ENCODE measurements at places on chromosomes 4 and X.

DNA sequence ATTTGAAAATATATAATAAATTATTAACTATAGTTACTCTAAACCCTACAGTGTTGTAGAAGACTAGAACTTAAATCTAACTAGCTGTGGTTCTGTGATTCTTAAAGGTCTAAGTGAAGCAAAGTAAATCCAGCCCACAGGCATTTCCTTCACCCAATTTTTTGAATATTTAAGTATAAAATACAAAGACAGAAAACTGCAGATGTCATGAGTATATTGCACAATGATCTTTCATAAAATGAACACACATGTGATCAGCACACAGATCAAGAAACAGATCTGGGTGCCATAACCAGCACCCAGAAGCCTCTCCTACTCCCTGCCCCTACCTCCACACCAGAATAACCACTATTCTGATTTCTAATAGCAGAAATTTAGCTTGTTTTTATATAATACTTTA is 82.9 kb downstream of the CAMK2D start:
- DNase-seq, result no peak

DNA sequence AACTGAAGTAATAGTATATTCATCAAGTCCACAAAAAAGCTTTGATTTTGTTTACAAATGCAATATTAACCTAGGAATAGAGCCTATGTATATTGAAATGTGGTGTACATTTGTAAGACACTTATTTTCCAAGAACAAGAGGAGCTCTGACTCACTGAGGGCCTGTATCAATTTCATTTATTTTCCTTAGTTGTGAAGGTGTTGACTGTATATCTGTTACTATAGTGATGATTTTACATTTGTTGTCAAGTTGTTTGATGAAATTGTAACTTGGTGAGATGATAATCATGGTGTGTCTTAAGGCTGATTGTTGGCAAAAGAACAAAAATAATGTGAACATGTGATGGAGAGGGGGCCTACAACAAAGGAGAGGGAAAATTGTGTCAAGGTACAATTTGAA is 274.9 kb upstream of the TEX13A start:
- no peak for DNase-seq

- no peak for DNase-seq
Measured at GRCh38 chrX:57565198-57565597, 26.6 kb upstream of the ZXDB start.

DNA sequence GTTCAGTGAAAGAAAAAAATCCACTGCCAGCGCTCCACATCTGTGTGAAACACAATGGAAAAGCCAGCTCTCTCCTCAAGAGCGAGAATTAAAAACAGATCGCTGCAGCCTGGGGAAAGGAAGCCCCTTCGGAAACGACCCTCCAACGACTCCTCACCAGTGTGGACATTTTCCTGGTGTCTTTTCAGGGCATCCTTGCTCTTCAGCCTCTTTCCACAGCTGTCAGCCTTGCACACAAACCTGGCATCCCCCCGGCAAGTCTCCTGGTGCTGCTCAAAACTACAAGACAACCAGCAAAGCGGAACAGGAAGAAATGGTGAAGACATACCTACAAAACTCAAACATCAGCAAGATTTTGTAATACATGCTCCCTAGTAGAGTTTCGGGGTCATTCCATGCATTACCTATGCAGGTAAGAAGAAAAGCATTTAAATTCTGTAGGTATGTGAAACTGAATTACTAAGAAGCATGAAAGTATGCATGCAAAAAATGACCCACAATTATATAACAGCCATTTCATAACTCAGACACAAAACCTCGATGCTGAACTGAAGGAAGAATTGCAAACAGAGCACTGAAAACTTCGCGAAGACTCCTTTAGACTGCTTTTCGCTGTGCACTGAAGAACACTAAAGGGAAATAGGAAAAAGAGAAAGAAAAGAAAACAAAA is 106.1 kb downstream of the PRDM5 start:
- peak; percentile 53 for DNase-seq

DNA sequence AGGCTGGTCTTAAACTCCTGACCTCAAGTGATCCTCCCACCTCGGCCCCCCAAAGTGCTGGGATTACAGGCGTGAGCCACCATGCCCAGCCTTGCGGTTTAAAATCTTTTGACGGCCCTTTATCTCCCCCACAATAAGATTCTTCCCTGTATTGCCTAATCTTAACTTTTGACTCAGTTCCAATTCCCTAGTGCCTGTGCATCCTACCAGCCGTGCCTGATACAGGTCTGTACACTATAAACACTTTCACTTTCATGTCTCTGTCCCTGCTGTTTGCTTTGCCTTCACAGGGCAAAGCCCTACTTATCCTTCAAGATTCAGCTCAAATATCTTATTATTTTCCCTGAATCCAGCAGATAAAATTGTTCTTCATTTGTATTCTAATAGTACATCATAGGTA is 74.6 kb downstream of the WDR44 start:
- DNase-seq, result no peak

DNA sequence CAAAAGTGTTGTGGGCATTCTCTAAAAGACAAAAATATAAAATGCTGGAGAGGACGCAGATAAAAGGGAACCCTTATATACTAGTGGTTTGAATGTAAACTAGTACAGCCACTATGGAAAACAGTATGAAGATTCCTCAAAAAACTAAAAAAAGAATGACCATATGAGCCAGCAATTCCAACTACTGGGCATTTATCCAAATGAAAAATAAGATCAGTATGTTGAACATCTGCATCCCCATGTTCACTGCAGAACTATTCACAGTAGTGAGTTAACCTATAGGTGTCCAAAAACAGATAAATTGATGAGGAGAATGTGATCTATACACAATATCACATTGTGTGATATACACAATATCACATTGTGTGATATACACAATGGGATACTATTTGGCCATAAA is 1615.3 kb downstream of the PCDH18 start:
- DNase-seq, result no peak

GRCh38 chrX:42619068-42619467 is 158.9 kb downstream of the PPP1R2C start:
- no peak for DNase-seq

DNA sequence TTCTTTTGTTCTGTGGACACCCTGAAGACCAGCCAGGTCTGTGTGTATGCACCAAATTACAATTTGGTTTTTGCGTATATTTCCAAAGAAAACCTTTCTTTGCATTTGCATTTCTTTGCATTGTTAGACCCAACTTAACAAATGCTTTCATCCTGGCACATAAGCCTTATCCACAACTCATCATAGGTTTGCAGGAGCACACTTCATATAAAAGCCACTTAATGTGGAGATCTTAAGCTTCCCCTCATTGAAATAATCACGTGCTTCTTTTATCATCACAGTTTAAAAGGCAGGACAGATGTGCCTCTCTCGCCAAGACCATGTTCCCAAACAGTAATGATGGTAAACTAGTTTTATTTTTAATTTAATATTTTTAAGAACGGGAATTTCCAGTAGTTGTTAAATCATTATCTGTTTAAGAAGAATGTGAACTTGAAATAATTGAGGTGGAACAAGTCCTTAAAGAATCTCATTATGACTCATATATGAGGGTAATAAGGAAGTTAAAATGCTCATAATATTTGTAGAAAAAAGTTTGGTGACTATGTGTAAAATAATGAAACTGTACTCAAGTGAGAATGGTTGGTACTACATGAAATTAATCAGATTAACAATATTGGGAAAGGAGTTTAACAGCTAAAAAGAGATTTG is 65.5 kb downstream of the GLRA3 start:
- no peak for DNase-seq

GRCh38 chr4:105946771-105947170 is 51.5 kb downstream of the NPNT start:
- DNase-seq, result no peak

- no peak for DNase-seq
Measured at GRCh38 chr4:23068287-23068686, 375.6 kb downstream of the GBA3 start.

GRCh38 chr4:114132830-114133229 is 153.4 kb upstream of the ARSJ start:
- no peak for DNase-seq

DNA sequence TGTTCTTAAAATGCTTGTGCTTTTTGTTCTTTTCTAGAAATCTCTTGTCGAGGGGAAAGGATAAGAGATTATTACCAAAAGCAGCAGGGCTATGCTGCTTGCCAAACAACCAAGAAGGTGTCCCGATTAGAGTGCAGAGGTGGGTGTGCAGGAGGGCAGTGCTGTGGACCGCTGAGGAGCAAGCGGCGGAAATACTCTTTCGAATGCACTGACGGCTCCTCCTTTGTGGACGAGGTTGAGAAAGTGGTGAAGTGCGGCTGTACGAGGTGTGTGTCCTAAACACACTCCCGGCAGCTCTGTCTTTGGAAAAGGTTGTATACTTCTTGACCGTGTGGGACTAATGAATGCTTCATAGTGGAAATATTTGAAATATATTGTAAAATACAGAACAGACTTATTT is 81.5 kb upstream of the PACRGL start:
- DNase-seq, result no peak

DNA sequence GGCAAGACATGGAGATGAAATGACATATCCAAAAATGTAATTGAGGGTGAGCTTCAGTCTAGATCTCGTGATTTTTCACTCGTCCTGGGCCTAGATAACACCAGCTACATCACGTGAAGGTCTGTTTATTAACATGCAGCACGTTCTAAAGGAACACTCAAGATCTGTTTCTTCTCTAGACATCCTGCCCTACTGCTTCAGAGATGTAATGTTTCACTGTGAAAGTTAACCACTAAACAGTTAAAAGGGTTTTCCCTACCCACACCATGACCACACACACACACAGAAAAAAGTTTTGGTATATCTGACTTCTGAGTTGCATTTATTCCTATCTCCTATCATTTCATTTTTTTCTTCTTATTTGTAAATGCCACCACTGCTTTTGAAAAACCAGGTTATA is 52.3 kb upstream of the SMIM31 start:
- no peak for DNase-seq

- no peak for DNase-seq
Measured at GRCh38 chr4:133096972-133097371, 52.1 kb upstream of the PCDH10 start.

DNA sequence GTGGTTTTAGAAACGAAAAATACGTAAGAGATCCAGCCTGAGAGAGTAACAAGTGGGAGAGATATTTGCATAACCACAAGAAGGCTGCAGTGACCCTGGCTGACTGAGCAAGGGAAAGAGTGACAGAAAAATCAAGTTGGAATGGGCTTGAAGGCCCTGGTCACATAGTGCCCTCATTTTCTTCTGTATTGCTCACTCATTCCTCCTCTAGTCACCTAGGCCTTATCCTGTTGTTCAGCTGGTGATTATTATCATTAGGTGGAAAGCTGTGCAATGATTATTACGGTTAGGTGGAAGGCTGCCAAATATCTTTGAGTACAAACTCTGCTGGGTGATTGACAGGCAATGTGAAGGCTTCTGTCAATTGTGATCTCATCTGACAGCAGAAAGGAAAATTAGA is 2384.1 kb downstream of the PCDH7 start:
- DNase-seq, result no peak

- DNase-seq, result no peak
Measured at GRCh38 chrX:19212037-19212436, 89.8 kb upstream of the ADGRG2 start.

DNA sequence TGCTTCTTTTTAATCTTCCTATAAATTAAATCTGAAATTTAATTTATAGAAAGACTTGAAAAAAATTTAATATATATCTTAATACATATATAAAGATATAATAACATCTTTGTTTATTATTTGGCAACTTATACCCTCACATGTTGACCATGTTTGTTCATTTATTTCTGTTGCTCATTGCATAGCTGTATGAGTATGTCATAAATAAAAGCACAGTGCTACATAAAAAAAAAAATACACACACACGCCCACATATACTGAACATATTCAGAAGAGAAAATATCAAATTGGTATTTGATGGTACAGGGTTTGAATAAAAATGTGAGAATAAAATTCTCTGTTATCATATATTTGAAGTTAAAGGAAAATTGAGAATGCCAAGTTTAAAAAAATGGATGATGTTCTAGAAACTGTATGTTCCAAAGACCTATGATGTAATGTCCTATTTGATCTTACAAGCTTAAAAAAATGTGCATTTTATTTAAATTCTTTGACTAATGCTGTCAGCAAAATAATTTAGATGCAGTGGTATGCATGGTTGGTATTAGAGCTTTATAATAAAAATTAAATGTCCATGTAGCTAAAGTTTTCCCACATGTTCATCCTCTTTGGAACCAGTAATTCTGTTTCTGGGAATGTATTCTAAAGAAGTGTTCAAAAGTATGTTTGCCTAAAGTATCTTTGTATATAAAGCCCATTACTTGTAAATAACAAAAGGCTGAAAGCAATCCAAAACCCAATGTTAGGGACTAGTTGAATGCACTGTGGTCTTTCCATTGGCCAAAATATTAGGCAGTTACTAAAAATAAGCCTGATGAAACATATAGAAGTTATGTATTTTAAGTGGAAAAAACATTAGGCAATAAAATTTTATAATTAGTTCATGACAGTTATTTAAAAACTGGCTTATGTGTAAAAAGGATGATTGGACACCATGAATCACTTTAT is 12.9 kb downstream of the TMEM184C start:
- DNase-seq, result no peak

DNA sequence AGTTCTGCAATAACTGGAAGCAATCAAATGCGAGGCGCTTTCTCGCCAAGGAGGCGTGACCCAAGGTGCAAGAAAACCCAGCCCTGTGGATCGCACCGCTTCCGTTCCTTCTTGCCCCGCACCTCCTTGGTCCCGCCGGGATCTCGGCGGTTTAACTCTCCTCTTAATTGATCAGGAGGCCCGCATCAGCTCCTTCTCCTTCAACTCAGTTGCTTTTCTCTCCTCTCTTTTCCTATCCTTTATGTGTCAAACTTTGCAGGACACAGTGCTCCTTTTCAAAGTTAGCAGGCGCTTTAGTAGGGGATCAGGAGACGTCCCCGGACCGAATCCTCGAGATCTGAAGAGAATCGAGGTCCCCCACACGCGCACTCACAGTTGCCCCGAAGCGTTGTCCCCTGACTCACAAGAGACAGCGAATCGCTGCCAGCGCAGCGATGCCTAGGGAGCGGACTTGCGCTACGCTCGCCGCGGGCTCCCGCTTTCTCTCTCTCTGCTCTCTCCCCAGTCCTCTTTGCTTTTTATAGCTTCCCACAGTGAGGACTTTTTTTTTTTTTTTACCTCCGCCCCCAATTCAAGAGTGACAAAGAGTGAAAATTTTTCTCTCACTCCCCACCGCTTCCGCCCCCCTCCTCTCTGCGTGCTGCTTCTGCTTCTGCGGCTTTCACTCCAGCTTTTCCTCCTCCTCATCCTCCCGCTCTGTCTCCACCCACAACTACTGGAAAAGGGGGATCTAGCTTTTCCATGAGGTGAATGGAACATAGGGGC is at the start of gene DKK2:
DKK2 (minus strand) TSS at position 495 of the 765 bp plus-strand sequence. CDS start 722 bp downstream, outside the sequence.
- DNase-seq, result no peak

DNA sequence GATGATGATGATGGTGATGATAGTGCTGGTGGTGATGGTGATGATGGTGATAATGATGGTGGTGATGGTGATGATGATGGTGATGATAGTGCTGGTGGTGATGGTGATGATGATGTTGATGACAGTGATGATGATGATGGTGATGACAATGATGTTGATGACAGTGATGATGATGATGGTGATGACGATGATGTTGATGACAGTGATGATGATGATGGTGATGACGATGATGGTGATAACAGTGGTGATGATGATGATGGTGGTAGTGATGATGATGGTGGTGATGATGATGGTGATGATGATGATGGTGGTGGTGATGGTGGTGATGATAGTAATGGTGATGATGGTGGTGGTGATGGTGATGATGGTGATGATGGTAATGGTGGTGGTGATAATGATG is 80.1 kb upstream of the MXRA5 start:
- no peak for DNase-seq

GRCh38 chr4:158769175-158769921 is 522 bp downstream of the FNIP2 start:
- DNase-seq, result peak; percentile 72

GRCh38 chr4:40065010-40065409 is 8.4 kb downstream of the N4BP2 start:
- DNase-seq, result no peak
